ENCODE measurements at places on chromosomes 2 and 18.

- DNase-seq: no peak
Observed at GRCh38 chr2:112916625-112917247, 5.8 kb downstream of the IL37 start.

- no peak for DNase-seq
Observed at GRCh38 chr2:171792886-171793580, 101.0 kb downstream of the SLC25A12 start.

GRCh38 chr2:240399419-240400324, 35.8 kb upstream of the GPC1 start:
- DNase-seq: no peak

DNA sequence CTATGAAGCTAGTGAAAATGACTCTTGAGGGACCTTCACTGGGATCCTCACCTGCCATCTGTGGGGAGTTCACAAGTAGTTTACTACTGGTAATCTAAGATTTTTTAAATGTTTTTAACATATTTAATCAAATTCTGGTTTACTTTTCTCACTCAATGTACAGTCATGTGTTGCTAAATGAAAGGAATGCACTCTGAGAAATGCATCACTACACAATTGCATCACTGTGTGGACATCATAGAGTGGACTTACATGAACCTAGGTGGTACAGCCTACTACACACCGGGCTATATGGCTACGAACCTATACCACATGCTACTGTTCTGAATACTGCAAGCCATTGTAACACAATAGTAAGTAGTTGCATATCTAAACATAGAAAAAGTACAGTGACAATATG, 528.0 kb downstream of the BCL11A start:
- DNase-seq: no peak

DNA sequence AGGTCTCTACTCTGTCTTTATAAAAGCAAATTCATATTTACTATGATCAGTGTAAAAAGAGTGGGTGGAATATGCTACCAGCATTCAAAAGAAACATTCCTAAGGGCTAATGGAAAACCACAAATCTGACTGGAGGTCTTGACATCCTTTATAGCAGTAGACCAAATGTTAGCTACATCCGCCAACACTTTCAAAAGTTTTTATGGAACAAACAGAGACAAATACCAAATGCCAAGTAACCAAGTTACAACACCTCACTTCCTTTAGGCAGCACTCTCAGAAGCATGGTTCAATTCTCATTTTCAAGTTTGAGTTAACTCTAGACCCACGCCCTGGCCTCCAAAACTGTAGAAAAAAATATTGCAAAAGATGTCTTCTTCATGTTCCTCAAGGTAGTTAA, 78.3 kb upstream of the SETBP1 start:
- DNase-seq: peak; percentile 74

DNA sequence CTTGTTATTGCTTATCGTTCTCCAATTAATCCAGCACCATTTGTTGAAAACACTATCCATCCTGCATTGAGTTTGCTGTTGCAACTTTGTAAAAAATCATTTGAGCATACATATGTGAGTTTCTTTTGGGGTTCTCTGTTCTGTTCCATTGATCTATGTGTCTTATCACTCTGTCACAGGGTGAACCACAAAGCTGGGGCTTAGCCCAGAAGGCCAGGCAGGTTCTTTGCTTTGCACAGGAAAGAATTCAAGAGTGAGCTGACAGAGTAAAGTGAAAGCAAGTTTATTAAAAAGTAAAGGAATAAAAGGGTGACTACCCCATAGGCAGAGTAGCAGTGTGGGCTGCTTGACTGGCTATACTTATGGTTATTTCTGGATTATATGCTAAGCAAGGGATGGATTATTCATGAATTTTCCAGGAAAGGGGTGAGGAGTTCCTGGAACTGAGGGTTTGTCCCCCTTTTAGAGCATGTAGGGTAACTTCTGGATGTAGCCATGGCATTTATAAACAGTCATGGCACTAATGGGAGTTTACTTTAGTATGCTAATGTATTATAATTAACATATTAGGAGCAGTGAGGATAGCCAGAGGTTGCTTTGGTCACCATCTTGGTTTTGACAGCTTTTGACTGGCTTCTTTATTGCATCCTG, 46.8 kb downstream of the RNF138 start:
- no peak for DNase-seq

- DNase-seq: no peak
Observed at GRCh38 chr2:181176540-181176939, 196.1 kb downstream of the UBE2E3 start.

Measured in skeletal muscle cell (primary cell).